DMS53 (cell line): ENCODE measurements at places on chromosomes 7 and 10.
A peak's percentile ranks its signal among the peaks of the same experiment; 100 is the strongest.

DNA sequence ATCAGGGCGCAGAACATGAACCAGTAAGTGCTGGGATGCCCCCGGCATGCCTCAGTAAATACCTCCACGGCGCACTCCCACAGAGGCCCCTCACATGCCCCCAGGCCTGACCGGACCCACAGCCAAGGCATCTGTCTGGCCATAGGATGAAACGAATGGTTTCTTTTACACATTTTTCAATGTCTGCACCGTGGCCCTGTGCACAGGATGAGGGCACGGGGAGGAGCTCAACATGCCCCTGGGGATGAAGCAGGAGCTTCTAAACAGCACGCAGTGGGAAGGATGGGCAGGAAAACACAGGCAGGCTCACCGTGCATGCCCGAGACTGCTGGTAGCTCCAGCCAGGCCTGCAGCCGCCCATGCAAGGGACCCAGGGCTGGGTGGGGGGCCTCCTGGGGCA is 283.3 kb downstream of the TNS3 start:
- DNase-seq, result no peak

DNA sequence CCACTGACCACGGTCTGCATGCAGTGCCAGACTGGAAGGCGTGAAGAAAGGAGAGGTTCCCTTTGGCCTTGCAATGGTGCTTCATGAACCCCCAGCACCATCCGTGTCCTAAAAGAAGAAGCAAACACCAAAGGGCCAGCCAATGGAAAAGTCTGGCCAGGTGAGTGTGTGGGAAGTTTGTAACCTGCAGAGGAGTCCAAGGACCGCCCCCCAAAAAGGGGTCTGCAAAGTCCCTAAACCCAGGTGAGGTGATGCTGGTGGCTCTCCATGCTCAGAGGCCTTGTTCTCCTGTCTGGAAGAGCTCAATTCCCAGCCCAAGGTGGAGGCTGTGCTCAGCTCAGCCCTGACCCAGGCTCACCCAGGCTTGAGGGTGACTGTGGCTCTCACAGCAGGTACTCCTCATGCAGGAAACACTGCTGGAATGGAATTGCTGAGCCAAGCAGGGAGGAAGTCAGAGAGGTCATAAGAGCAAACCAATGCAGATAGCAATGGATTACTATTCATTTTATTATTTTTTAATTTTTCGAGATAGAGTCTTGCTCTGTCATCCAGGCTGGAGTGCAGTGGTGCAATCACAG is 52.4 kb upstream of the NANOS1 start:
- DNase-seq, result no peak

- no peak for DNase-seq
Measured at GRCh38 chr7:82241356-82241755, 202.2 kb downstream of the CACNA2D1 start.

DNA sequence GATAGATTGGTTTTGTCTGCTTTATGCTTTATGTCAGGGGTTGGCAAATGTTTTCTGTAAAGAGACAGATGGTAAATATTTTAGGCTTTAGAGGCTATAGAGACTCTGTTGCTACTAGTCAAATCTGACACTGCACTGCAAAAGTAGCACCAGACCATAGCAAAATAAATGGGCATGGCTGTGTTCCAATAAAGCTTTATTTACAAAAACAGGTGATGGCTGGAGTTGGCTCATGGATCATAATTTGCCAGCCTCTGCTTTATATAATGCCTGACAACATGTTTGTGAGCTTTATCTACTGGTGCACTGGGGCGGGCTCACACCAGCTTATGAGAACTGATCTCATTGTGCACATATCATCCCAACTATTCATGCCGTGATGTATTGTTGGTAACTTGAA is 120.1 kb downstream of the PLXDC2 start:
- no peak for DNase-seq

DNA sequence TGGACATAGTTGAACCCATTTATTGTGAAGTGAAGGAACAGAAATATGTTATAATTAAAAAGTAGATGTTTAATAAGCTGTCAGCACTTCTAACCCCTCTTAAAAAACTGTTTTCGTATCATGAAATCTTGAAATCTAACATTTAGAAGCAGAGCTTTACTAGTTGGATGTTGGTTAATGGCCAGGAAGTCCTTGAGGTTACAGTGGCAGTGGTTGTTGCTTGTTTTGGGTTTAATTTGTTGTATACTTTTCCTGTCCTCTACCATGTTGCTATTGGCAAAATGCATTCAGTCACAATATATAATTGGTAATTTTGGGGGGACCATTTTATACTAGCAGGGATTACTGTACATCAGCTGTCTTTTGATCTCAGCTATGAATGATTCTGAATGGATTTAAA is 60.7 kb downstream of the EXOC4 start:
- DNase-seq, result no peak

GRCh38 chr10:97363071-97363470 is 28.5 kb upstream of the FRAT2 start:
- peak; percentile 76 for DNase-seq

GRCh38 chr10:116720241-116720643 is 22.1 kb downstream of the HSPA12A start:
- DNase-seq, result no peak

GRCh38 chr10:11683529-11684320 is 58.5 kb upstream of the ECHDC3 start:
- DNase-seq, result peak; percentile 78

DNA sequence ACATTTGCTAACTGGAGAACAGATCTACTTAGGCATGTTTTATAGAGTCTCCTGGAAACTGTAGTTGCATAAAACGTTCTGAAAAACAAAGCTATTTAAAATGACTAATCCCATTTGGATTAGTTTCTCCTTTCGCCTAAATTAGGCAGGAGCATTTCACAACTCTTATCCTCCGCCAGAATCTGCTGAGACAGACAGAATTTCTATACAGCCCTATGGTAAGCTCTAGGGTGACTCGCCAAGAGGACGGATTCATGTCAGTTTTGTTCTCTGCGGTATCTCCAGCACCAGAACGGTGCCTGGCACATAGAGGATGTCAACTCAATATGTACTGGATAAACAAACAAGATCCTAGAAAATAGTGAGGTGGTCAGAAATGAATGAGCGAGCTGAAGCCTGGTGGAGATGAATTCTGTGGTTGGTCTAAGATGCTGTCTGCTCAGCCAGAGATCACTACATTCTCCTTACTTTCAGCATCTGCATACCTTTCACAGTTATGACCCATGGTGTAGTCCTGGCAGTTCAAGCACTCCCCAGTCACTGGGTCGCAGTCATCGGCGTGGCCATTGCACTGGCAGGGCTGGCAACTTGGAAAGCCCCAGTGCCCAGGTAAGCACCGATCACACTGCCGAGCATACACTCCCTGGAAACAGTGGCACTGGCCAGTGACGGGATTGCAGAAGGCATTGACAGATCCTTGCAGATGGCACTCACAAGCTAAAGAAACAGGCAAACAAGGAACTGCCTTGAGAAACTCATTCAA is 44.0 kb downstream of the LAMB1 start:
- DNase-seq, result no peak

DNA sequence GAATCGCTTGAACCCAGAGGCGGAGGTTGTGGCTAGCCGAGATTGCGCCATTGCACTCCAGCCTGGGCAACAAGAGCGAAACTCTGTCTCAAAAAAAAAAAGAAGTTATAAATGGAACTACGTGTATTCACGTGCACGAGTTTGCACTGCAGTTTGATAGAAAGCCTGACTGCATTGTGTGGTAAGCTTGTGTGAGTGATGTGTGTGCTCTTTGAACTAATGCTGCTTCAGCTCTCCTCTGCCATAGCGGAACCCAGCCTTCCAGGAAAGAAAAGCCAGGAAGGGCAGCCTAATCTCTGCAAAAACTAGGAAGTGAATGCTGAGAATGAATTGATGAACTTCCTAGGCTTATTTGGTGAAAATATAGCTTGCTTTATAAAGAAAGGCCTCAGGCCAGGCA is 15.6 kb upstream of the MKRN1 start:
- no peak for DNase-seq

GRCh38 chr7:73582664-73583202 is 4.4 kb upstream of the TBL2 start:
- DNase-seq, result no peak

GRCh38 chr7:47587351-47587750 is 5.4 kb upstream of the TNS3 start:
- no peak for DNase-seq

DNA sequence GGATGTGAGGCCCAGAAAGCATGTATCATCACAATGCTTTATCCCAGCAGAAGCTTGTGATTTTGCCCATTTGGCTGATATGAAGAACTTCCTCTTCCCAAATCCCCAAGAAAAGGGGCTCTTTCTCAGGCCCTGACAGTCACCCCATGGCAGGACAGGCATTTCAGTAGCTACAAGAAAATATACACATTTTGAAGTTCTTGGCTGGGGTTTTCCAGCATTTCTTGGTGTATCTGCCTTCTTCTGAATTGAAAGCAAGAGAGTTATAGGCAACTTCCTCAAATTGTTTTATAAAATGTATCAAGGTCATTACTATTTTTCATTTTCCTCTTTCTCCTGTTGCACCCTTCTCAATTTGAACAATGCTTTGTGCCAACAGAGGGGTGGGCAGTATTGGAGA is 63.3 kb upstream of the PDLIM1 start:
- no peak for DNase-seq

DNA sequence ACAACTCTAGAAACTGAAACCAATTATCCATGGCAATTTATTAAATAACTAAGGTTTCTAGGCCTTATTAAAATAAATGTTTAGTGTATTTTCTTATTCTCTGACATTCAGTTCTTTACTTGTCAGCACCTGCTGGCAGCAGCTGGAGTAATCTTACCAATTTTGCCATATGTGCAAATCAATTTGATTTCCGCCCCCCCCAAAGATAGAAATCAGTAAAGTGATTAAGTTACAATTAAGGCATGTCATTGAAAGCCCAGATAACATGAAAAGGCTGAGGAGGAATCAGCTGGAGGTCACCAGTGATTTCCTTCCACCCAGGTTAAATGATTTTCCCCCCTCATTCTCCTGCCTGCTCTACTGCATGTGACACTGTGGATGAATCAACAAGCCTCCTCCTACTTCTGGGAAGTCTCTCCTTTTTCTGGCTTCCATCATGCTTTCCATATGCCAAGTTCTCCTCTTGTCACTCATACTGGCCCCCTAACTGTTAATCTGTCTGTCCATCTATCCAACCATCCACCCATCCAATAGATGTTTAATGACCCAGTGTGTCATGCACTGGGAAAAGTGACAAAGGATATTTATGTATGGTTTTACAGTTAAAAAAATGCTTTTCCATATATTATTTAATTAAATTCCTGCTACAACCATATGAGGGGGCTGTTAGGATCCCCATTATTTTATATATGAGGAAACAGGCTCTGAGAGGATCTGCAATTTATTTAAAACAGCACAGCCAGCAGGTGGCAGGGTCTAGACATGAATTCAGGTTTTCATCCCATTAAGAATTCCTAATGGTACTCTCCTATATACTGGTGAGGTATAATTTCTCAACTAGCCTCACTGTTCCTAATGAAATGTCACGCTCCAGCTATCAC is 116.5 kb downstream of the ATXN7L1 start:
- peak; percentile 79 for DNase-seq

- DNase-seq, result peak; percentile 68
Measured at GRCh38 chr10:34814223-34814912, 728 bp downstream of the PARD3 start.

DNA sequence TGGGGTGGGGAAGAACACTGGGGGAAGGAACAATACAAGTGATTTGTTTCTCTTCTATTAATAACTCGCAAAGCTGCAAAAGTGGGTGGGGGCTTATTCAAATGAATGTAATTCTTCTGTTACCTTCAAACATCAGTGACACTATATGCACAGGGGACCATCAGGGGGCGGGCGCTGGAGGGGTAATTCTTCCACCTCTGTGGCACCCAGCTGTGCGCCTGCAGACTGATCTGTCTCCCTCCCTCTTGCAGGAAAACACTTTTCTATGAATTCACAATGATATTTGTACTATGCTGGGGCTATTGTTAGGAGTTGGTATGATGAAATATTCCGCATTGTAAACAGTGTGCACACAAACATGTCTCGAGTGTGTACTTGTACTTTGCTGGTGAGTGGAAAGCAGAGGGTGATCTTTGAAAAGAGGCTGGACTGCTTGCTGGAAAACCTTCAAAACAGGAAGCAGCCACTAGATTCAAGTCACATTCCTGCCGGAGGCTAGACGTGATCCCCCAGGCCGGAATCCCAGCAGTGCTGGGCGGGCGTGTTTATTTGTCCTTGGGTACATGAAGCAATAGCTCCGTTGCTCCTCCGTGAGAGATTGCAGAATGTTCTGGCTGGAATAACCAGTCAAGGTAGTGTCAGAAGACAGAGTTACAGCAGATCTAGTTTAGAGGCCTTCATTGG is 15.8 kb upstream of the BNIP3 start:
- DNase-seq, result peak; percentile 83

GRCh38 chr7:131231381-131232220 is 96.1 kb upstream of the MKLN1 start:
- DNase-seq, result no peak

GRCh38 chr10:16828114-16828568 is 10.9 kb upstream of the RSU1 start:
- DNase-seq, result peak; percentile 95

- DNase-seq, result no peak
Measured at GRCh38 chr7:26718063-26718462, 146.3 kb downstream of the SKAP2 start.

GRCh38 chr7:43632746-43633145 is 49.8 kb downstream of the STK17A start:
- no peak for DNase-seq

DNA sequence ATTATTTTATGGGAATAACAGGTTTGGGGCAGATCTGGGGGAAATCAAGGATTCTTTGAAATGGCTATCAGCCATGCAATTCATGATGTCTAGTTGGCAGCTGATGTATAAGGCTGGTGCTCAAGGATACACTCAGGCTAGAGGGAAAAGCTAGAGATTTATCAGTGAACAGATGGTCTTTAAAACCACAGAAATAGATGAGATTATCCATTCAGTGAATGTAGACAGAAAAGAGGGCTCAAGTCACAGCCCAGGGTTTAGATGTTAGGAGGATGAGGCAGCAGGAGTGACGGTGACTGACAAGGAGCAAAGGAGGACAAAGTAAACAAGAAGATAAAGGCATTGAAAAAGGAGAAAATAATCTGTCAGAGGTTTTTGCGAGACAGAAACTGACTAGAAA is 238.7 kb downstream of the CDK14 start:
- DNase-seq, result no peak

DNA sequence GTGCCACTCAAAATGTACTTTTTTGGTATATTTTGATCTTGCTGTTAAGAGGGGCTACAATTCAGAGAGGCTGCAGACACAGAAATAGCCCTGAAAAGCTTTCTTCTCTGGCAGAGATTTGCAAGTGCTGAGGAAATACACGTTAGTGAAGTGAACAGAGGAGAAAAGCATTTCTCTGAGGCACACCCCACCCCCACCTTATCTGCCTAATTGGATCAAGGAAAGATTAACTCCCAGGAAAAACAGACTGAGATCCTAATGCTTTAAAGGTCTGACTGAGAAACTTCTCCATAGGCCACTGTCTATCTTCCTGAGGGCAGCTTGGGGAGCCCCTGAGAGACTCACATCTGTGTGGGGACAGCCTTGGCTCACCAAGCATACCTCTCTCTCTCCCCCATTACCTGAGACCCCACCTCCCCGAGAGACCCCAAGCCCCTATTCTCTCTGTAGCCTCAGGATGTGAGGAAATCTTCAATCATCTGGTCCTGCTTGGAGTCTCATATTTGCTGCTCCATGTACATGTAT is 14.8 kb upstream of the AKR1C3 start:
- no peak for DNase-seq
